Stimulated activated CD4-positive, alpha-beta T cell treated with anti-CD3 and anti-CD28 coated beads, TNF-alpha, amount 100 ng/mL, for 48 hours (primary cell): ENCODE measurements at places on chromosomes 5 and 9.

GRCh38 chr9:129109952-129110739 is 447 bp downstream of the CRAT start:
- no peak for DNase-seq

- DNase-seq: no peak
These were observed 409.2 kb upstream of the KLF4 start for GRCh38 chr9:107898761-107899160.

DNA sequence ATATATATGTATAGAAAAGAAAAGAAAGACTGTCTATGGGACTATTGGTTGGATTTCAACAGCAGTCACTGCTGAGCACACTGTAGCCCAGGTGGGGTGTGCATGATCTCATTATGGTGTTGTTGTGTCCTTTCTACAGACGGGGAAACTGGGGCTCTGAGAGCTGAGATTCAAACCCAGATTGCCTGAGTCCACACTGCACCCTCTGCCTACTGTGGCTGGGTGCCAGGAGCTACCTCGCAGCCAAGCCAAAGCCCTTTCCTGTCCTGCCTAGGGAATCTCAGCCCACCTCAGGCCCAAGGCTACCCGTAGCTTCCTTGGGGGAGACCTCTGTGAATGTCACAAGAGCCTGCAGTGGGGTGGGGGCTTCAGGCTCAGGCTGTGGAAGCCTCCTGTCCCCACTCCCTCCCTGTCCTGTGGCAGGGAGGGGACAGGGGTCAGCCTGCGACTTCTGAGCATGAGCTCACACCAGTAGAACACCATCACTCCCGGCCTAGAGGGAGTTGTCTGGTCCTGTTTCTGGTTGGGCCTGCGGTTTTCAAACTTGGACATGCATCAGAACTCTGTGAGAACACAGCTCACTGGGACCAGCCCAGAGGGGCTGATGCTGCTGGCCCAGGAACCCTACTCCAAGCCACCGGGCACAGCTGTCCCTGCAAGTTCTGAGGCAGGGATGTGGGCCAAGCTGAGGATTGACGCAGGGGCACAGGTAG is 7.9 kb upstream of the NINJ1 start:
- DNase-seq: no peak

GRCh38 chr9:78585909-78586308 is 289.0 kb downstream of the PSAT1 start:
- DNase-seq: no peak

DNA sequence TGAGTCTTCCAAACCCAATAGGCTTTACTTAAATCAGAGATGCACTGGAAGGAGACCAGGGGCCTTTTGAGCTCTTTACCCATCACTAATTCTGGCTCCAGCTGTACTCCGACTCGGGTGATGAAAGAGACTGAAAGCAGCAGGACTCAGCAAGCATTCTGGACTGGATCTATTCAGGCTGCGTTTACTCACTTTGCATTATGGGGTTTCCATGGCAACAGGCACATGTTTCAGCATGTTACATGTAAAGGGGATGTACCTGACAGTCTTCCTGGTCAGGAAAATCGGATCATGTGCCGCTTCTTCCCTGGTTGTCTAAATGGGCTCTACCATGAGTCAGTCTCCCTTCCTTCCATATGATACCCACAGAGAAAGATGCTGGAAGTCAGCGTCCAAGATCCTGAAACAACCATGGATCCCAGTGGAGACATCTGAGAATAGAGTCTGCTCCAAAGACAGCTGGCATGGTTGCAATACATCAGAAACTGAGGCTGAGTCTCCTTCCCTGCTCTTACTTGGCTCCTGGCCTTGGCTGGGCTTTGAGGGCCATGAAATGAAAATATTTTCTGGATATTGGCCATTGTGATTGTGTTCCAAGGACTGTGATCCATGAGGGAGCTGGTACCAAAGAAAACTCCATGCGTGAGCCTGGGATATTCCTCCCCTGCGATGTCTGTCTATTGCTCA is 102.5 kb upstream of the TNC start:
- DNase-seq: no peak

DNA sequence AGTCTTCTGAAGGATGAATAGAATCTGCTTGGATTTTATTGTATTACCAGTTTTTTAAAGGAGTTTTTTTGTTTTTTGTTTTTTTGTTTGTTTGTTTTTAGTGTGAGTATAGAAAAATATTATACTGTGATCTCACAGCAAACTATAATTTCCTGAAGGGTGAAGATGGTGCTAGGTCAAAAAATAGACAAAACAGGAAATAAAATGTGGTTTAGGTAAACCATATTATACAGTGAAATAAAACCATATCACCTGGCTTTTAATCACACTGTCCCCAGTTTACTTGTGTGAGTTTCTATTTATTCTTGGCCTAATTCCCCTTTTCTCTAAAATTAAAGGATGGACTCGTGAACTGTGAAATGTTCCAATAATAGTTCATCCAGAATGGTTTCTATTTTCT is 841.3 kb upstream of the CTNND2 start:
- DNase-seq: no peak

GRCh38 chr9:96150324-96151227 is 151.4 kb downstream of the HSD17B3 start:
- peak; percentile 40 for DNase-seq

GRCh38 chr5:50965654-50966375 is 299.4 kb downstream of the PARP8 start:
- no peak for DNase-seq

DNA sequence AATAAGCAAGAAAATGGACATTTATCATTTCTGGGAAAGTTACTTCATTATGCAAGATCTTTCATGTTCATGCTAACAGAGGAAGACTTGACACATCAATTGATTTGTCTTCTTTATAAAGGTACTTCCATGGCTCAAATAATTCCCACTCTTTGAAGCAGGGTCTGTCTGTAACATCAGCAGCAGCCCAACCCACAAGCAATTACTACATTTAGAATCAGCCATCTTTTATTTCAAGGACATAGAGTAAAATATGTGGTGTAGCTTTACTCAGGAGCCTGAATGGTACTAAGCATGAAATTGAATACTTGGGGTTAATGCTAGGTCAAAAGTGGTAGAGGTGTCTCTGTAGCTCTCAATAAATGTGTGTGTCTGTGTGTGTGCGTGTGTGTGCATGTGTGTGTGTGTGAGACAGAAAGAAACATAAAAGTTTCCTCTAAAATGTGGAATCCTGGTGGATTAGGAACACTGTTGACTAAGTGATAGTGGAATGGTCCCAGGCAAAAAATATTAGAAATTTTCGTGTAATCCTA is 581.1 kb downstream of the CAAP1 start:
- DNase-seq: no peak

GRCh38 chr5:96219580-96220281 is 213.3 kb downstream of the PCSK1 start:
- no peak for DNase-seq

DNA sequence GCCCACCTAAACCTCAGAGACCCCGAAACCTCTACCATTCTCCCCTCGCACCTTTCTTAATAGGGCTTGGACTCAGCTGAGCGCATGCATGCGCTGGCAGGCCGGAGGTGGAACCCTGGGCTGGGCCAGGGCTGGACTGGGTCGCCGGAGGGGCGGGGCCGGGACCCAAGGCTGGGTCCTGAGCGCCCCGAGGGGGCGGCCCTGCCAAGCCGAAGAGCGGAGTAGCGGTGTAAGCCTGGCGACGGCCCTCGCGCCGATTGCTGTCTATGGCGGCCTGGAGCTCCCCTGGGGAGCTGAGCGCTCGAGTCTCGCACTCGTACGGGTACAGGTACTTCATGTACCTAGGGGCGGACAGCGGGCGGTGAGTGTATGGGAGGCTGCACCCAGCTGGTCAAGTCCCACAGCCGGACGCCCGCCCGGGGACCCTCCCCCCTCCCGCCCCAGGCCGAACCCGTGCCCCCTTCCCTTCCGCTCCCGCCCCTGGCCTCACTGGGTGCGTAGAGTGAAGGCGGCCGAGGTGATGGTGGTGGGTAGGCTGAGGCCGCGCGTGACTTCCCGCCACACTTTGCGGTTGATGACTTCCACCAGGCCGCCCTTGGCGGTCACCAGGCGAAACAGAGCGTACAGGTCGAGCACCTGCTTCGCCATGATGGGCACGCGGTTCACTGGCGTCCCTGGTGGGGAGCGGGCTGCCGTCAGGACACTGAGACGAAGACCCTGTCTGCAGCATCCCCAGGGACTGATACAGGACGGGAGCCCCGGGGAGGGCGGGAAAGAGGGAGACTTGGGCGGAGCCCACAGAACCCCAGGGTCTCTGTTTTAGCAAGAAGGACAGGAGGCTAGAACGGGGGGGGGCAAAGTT is 3.3 kb upstream of the DCTN3 start:
- no peak for DNase-seq

- DNase-seq: no peak
These were observed 13.8 kb upstream of the CTSL start for GRCh38 chr9:87711857-87712800.

GRCh38 chr5:14665101-14665822 is 744 bp downstream of the OTULIN start:
- no peak for DNase-seq

GRCh38 chr5:42423285-42424165 is at the start of gene GHR:
Gene GHR (plus strand): TSS chr5:42423439. CDS start chr5:42565875, 142,436 bp downstream.
- DNase-seq: no peak

GRCh38 chr9:129677456-129677855 is 12.0 kb downstream of the PRRX2 start:
- no peak for DNase-seq

DNA sequence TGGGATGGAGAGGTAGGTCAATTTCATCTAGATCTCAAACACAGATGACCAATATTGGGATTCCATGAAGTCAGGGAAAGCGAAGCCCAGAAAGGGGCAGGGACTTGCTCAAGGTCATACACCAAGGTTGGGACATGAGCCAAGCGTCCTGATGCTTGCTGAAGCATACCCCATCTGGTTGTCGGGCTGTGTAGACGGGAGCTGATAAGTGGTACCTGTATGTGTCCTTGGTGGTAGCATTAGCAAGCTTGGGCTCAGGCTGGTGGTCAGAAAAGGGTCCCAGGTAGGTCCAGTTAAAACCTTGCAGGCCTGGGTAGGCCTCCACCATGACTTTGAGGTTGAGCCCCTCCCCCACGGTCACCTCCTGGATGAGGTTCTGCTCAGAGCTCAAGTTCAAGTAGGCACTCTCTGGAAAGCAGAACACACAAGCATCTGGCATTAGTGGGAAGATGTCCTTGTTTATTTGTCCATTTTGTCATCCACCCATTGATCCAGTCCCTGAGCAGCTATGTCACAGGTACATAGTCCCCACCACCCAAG is 13.2 kb downstream of the CSF1R start:
- no peak for DNase-seq

- DNase-seq: no peak
These were observed 63.5 kb downstream of the C9orf50 start for GRCh38 chr9:129557192-129558036.

- DNase-seq: no peak
These were observed 143.7 kb downstream of the CCDC192 start for GRCh38 chr5:127846884-127847283.

DNA sequence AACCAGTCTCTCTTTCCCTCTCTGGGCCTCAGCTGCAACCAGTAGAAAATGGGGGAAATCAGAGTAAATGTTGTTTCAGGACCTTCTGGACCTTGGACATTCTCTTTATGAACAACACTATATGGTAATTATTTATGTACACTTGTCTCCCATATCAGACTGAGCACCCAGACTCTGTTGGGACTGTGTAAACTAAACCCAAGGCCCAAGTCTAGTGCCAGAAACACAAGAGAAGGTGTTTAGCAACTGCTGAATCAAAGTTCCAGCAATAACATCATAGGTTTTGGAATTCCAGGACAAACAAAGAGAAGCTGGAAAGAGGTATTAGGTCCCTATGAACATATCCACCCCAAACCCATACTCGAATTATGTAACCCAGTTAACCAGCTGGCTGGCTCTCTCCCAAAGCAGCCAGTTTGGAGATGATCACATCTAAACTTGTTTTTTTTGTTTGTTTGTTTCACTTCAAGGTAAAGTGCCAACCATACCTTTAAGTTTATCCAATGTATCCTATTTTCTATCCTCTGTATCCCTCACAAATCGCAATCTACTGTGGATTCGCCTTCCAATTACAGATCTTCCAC is 1.9 kb upstream of the RNF38 start:
- DNase-seq: no peak

DNA sequence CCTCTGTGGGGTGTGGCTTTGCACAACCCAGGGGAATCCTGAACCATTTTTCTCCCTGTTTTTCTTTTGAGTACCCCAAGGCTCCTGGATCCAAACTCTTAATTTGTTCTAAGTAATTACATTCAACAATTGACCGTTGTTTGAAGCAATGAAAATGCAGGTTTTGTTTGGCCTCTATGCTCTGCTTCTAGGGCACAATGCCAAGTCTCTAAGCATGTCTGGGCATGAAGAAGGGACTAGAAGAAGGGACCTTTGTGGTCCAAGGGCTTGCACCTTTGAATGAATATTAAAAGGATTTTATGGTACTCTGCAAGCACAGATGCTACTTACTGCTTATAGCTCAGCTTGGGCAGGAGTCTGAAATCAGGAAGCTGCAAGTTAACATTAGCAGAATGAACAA is 6.6 kb upstream of the ENC1 start:
- no peak for DNase-seq

DNA sequence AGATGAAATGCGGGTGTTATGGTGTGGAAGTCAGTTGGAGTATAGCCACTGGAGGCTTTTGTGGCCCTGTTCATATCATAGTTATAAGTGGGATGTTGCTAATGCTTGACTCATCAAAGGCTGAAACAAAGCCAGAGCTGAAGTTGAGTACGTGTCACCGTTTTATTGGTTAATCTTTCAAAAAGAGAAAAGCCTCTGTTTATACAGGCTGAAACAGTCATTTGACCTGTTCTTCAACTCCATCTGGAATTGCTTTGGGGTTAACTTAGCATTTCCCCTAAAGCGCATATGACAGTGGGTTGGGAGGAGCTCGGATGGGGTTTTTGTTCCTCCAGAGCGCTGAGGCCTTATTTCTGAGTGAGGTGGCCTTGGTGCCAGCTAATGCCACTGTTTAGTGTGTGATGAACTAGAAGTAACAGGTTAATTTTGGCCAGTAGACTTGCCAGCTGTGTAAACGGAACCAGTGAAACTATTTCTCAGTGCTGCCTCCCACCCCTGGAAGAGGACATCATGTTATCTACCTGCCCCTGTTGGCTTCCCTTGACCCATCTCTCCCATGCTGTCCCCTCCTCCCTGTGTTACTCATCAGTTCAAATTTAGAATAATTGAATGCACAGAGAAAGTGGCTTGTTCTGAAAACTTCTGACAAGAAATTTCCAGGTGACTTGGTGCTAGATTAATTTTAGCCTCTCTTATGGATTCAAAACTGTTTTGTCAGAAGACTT is 34.2 kb downstream of the MTAP start:
- DNase-seq: no peak
